Renal cortex interstitium (tissue), 15 donors: ENCODE measurements at places on chromosomes 13 and 19.

DNA sequence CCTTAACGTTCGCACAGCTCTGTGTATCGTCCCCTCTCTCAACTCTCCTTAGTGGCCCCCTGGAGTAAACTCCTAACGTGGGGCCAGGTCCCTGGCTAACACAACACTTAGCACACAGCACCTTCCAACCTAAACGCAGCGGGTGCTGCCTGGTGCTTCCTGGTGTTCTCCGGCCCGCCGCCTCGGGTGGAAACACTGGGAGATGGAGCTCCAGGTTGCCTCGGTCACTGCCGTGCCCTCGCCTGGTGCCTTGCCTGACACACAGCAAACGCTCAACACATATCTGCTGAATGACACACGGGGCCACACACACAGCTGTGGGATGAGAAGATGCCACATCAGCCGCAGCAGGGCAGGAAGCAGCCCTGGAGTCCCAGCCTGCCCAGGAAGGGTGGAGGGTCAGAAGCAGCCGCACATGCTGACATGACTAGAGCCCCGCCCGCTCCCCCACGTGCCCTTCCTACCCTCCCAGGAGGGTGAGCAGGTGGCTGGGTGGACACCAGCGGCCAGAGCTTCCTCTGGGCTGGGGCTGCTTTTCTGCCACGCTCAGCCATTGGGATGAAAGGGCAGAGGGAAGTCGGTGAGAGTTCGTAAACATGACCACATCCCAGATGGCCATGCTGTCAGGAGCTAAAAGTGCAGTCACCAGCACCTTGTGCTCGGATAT, 6.6 kb downstream of the PEPD start:
- no peak for DNase-seq

DNA sequence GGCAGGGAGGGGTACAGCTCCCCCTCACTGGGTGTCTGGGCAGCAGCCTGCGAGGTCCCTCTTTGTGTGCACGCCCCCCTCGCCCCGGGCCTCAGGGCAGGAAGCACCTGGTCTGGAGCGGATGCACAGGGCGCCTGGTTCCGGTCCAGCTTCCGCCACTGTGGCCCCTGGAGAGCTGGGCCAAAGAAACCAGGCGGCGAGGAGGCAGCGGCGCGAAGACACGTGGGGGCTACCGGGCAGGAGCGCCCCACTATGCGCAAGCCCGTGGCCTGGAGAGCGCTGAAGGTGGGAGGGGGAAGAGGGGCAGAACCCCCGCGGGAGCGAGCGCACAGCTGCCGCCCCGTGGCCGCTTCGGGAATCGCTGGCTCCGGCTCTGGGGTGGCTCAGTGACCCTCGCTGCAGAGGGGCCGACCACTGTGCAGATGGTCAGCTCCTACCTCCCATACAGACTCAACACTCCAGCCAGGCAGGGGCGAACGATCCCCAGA, 1.7 kb upstream of the LYL1 start:
- DNase-seq = no peak

GRCh38 chr19:31518216-31519020, 169.2 kb upstream of the TSHZ3 start:
- no peak for DNase-seq

DNA sequence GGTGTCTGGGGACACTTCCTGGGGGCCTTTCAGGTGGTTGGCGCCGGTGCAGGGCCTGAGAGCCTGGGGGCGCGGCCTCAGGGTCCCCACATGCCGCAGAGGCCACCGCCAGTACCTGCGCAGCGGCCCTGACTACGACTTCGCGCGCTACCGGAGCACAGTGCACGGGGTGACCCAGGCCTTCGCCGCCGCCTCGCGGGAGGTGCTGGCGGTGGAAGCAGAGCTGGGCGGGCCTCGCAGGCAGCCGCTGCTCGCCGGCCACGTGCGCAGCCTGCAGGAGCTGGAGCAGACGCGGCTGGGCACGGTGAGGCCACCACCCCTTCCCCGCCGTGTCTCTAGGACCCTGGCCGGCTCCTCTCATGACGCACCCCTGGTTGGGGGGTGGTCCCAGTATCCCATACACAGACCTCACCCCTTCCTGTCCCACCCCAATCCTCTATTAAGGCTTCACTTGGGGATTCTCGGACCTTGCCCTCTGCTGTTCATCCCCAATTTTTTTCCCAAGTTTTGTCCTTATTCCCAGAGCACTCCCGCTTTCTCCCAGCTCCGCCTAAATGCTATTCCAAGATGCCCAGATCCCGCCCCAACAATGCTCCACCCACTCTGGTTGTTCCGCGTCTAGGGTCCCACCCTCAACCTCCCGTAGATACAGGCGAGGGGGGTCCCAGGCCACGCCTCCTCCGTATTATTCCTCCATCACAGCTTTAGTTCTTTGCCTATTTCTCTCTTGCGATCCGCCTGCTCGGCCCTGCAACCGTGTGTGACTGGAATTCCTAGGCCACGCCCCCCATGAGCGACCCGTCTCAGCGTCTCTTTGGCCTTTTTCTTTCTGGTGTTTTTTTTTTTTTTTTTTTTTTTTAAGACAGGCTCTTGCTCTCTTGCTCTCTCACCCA, 1.0 kb downstream of the REX1BD start:
- DNase-seq = no peak

GRCh38 chr19:17052439-17052838, 22.8 kb downstream of the HAUS8 start:
- DNase-seq = no peak

GRCh38 chr13:76711550-76712182, 174.5 kb downstream of the KCTD12 start:
- DNase-seq = no peak

- no peak for DNase-seq
These were observed 314.4 kb downstream of the MYO16 start for GRCh38 chr13:108943842-108944241.
